Fibroblast of skin of scalp (primary cell): ENCODE measurements at places on chromosomes 4 and X.

GRCh38 chr4:36884151-36884550 lies 360.4 kb upstream of the NWD2 start:
- DNase-seq = no peak

- no peak for DNase-seq
Measured at GRCh38 chr4:98706200-98706813, 47.9 kb upstream of the TSPAN5 start.

DNA sequence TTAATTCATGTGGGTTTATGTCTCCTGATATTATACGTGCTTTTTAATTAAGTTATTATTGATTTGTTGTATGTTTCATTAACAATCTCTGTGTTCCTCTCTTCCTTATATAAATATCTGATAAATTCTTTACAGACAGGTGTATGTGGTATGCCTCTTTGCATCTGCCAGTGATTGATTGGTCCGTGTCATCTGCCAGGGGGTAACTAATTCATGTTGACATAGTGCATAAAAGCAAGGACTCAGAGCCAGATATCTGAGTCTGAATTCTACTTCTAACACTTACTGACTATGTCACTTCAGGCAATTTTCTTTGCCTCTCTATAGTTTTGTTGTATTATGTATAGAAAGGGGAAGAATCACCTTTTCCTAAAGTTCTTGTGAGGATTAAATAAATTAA lies 5.2 kb upstream of the AMBN start:
- DNase-seq = no peak

GRCh38 chr4:39928538-39928937 lies 49.2 kb downstream of the PDS5A start:
- no peak for DNase-seq

- no peak for DNase-seq
Measured at GRCh38 chrX:18360867-18361266, 6.4 kb upstream of the SCML2 start.

GRCh38 chrX:21943460-21944135 lies 3.1 kb downstream of the SMS start:
- DNase-seq = peak; percentile 93

GRCh38 chr4:27616166-27616565 lies 755.5 kb downstream of the STIM2 start:
- DNase-seq = peak; percentile 37

GRCh38 chr4:89299153-89299791 lies 8.3 kb downstream of the GPRIN3 start:
- DNase-seq = no peak

- no peak for DNase-seq
Measured at GRCh38 chr4:151987606-151988005, 226.8 kb upstream of the GATB start.

DNA sequence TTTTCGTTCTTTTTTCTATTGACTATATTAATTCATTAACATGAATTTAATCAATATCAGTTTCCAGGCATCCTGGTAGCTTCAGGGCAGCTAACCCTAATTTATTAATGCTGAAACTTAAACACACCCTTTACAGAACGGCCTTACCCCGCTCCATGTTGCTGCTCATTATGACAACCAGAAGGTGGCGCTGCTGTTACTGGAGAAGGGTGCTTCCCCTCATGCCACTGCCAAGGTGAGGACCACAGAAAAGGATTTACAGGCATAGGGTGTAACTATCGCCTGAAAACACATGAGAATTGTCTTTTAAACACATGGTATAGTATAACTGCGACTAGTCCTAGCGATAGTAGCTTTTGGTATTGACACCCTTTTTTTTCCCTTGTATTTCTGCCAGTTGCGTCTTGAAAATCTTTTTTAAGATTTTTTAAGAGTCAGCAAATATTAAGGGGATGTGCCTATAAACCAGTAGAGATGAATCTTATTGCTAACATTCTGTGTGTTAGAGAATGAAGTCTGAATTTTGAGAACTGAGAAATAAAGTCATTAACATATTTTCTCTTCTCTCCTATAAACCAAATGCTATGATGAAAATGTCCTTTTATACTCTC lies 229.0 kb downstream of the ANK2 start:
- DNase-seq = peak; percentile 82

DNA sequence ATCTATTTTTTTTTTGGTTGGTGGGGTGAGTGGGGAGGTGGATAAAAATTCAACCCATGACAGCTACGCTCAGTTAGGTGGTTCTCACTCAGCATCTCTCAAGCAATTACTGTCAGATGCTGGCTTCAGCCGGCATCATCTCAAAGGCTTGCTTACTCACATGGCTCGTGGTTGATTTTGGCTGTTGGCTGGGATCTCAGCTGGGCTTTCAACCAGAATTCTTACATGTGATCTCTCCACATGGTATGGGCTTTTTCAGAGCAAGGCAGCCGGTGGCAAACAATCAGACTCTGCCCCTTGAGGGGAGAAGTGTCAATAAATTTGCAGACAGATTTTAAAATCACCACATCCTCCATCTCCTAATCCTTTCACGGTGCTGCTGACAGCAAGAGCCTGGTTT lies 47.2 kb downstream of the SLC34A2 start:
- DNase-seq = peak; percentile 47

GRCh38 chrX:29542152-29542551 lies 673.2 kb upstream of the MAGEB2 start:
- DNase-seq = no peak

GRCh38 chr4:139242511-139243051 lies 37.4 kb downstream of the MGARP start:
- DNase-seq = peak; percentile 89

DNA sequence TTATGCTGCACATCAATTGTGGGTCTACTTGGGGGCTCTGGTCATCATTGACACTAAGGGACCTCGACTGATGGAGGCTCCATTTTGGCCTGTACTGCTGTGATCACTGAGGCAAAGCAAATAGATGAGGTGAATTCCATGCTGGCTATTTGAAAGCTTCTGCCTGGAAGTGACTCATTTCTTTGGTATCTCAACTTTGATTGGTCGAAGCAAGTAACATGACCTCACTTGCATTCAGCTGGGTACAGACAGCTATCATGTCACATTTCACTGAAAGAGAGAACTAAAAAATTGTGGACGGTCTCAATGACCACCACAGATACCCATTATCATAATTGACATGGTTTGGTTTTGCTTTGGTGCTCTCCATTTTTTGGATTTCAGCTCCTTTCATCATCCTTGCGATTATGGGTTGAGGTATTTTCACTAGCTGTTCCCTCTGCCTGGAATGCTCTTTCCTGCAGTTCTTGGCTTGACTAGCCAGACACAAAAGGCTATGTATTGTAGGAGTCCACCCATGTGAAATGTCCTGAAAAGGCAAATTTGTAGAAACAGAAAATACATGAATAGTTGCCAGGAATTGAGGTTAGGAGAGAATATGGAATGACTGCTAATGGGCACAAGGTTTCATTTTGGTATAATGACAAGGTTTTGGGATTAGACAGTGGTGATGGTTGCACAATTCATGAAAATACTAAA lies 369.2 kb upstream of the LCORL start:
- peak; percentile 10 for DNase-seq

DNA sequence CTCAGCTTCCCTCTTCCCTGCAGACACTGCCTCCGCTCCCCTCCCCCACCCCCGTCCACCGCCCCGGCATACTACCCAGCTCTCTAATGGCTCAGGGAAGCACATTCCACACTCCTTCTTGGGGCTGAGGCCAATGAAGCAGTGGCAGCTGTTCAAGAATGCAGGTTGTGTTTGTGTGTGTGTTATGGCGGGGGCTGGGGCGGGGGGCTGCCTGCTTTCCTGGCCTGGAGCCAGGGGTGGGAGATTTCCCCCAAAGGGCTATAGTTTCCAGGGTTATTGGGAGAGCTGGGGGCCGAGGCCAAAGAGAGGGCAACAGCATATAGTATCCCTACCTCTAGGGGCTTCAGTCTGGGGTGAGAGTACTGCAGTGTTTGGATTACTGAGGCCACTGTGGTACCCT lies 149.4 kb downstream of the EFNB1 start:
- DNase-seq = peak; percentile 68

DNA sequence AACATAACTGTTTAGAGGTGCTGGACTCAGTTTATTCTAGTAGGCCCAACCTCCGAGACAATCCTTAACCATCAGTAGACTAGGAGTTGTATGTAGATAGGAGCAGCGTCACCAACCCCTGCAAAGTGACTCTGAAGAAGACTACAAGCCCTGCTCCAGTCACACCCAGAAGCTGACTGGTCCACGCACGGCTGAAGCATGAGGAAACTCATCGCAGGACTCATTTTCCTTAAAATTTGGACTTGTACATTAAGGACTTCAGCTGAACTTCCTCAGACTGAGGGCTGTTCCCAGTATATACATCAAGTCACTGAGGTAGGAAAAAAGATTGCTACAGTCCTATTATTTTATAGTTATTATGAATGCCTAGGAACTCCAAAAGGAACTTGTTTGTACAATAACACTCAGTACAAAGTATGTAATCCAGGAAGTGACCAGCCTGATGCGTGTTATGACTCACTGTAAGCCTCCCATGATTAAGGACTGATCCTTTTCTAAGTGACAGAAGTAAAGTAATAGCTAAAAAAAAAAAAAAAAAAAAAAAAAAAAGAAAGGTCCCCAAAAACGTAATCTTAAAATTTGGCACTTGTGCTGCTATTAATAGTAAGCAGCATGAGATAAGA lies 41.6 kb upstream of the UGT2B7 start:
- peak; percentile 50 for DNase-seq

- peak; percentile 78 for DNase-seq
Measured at GRCh38 chr4:151418385-151418784, 9.4 kb downstream of the FHIP1A start.

- DNase-seq = no peak
Measured at GRCh38 chrX:135373357-135373756, 48.4 kb upstream of the SMIM10L2A start.

GRCh38 chr4:8601086-8601485 lies 8.5 kb downstream of the CPZ start:
- no peak for DNase-seq

DNA sequence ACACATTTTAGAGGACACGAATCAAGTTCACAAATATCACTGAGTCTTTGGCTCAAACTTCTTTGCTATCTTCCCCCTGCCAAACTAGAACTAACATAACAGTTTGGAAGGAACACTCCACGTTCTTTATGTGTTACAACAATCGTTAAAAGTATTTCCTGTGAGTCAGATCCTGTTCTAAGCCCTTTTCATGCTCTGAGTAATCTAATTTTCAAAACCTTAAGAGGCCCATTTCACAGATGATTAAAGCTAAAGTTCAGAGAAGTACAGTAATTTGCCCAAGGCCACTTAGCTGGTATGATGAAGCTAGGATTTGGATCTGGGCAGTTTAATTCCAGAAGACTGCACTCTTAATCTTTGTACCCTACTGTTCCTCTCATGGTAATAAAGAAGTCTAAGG lies 854.4 kb upstream of the INTU start:
- DNase-seq = peak; percentile 80

DNA sequence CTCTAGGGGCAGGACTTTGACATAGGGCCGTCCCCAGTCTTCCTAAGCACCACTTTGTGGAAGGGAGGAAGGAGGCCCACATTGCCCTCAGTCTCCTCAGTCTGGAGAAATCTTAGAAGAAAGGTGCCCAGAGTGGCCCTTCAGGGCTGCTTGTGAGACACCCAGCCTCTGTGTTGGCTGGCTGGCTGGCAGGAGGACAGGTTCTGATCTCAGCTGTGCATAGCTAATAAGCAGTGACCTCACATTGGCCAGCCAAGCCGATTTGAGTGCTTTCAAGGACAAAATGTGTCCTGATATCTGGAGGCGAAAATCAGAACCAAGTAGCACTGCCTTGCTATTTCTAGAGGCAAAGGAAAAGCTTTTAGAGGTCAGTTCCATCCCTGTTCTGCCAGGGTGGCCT lies 211.5 kb downstream of the BCOR start:
- DNase-seq = no peak

- peak; percentile 20 for DNase-seq
Measured at GRCh38 chr4:101824500-101824899, 34.0 kb downstream of the BANK1 start.

GRCh38 chr4:94959307-94959706 lies 201.6 kb downstream of the BMPR1B start:
- DNase-seq = peak; percentile 68

GRCh38 chr4:98150092-98150761 lies 7.0 kb upstream of the STPG2 start:
- peak; percentile 10 for DNase-seq

GRCh38 chr4:64385220-64385619 lies 24.0 kb downstream of the TECRL start:
- no peak for DNase-seq

GRCh38 chrX:110182362-110182761 lies 135.5 kb downstream of the AMMECR1 start:
- peak; percentile 11 for DNase-seq

DNA sequence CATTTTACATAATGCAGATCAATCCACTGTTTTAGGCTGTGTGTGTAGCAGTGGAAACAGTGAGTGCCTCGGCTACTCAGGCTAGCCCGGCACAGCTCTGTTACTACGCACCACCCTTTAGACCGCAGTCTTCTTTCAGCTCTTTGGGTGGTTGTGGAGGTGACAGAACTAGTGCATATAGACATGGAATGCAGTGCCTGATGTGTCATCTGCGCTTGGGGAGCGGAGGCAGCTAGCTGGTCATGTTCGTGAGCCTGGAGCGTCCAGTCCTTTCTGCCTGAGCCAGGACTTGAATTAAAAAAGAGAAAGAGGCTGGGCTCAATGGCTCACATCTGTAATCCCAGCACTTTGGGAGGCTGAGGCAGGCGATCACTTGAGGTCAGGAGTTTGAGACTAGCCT lies 4.8 kb downstream of the TBC1D14 start:
- no peak for DNase-seq

DNA sequence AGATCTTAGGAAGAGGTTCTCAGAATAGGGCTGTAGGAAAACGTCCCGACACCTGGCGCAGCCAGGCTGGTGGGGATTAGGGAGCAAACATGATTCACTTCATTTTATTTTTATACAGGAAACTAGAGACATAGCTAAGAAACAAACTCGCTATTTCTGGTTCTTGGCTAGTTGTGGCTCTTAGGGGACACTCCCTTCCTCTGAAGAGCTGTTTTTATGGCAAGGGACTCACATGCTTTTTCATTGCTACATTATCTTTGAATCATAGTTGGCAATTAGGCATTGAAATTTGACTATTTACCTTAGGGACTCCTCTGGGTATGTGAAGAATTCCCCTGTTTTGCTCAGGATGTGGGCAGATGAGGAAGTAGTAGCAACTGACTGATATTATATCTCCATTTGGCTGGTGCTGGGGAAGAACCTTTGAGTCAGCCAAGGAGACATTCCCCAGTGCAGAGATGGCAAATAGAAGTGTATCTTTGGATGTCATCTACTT lies 174.5 kb downstream of the SMIM20 start:
- peak; percentile 67 for DNase-seq

- no peak for DNase-seq
Measured at GRCh38 chrX:149255860-149256259, 249.2 kb downstream of the IDS start.

DNA sequence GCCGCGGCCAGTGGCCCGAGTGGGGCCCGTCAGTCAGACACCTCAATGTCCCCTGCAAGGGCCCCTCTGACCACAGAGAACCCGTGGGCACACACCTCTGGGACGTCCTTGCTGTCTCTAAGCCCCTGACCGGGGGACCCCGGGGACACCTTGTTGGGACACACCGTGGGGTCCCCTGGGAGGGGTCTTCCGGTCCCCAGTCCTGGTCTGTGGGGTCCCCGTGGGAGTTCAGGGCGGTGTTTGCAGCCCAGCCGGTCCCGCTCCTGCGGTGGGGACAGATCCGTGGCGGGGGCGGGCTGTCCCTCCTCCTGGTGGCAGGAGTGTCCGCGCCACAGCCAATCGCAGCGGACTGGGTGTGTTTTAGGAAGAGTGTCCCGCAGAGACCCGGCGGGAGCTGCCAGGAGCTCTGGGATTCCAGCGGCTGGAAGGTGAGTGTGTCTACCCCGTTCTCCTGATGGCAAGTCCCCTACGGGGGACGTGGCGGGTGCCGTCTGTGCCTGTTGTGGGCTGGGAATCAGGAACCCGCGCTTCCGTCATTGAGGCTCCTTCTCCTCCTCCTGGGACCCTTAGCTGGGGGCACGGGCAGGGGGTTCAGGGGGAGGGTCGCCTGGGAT lies 5.1 kb upstream of the PLCXD1 start:
- DNase-seq = peak; percentile 60
